ENCODE measurements at places on chromosomes 13 and 19. TPM values are rescaled to one million over a fixed set of nuclear protein-coding genes. Genes with fewer than 3 reads are reported as not detected.

DNA sequence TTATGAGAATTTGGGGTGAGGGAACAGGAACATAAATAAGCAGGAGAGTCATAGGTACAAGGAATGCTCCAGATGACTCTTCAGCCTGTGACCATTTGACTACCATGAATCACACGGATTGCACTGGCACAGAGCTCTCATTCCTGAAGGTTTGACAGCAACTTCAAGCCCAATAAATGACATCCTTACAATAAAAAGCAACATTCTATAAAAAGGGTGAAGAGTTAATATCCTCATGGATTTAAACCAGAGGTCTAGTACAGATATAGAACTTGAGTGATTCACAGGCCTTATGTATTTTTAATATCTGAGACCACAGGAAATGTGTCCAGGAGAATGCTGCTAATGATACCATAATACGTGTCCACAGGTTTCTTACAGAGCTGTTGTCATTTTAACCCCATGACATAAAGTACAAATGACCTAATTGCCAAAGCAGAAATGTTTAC lies 158.1 kb downstream of the IRS2 start:
- no peak overlapping the region for H3K4me3 ChIP-seq
- H3K27ac ChIP-seq = no peak overlapping the region
- no peaks in the 10 kb centered on the region for H3K36me3 ChIP-seq
- H3K27me3 ChIP-seq = no peaks in the 10 kb centered on the region
- no peak for DNase-seq
- H3K4me1 ChIP-seq = no peaks in the 10 kb centered on the region

- peak overlapping the region; percentile 59 for H3K27ac ChIP-seq
- H3K36me3 ChIP-seq = no peaks in the 10 kb centered on the region
- H3K4me3 ChIP-seq = peak overlapping the region; percentile 74
These were observed 82.3 kb downstream of the RNASEH2B start for GRCh38 chr13:50991579-50992521.

ZNF837 gene
- total RNA-seq = 1.1 TPM

DNA sequence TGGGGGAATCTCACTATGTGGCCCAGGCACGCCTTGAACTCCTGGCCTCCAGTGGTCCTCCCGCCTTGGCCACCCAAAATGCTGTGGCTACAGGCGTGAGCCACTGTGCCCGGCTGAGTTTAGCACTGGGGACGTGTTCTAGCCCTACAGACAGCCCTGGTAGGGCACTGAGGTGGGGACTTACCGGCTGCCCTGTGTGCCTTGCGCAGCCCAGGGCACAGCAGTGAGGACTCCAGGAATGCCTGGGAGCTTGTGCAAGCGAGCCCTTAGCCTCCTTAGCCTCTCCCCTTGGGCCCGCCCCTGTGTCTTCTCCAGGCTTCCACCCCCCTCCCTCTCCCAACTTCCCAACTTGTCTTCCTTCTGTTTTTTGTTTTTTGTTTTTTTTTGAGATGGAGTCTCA lies 21.0 kb downstream of the CCNE1 start:
- no peak overlapping the region for H3K4me3 ChIP-seq
- H3K36me3 ChIP-seq = no peaks in the 10 kb centered on the region
- H3K27me3 ChIP-seq = no peaks in the 10 kb centered on the region
- H3K4me1 ChIP-seq = peaks cover 48% of the 10 kb centered on the region
- peak overlapping the region; percentile 86 for H3K27ac ChIP-seq
- no peak for DNase-seq

DCLK1 gene
- not detected for total RNA-seq

CKM gene
- total RNA-seq = not detected

TMEM150B gene
- total RNA-seq = 2.1 TPM

GRCh38 chr13:72194523-72194922 lies 327.5 kb upstream of the DACH1 start:
- no peaks in the 10 kb centered on the region for H3K27me3 ChIP-seq
- no peak for DNase-seq
- no peak overlapping the region for H3K27ac ChIP-seq
- no peaks in the 10 kb centered on the region for H3K36me3 ChIP-seq

PDX1 gene
- not detected for total RNA-seq

GAPDHS gene
- not detected for total RNA-seq

TMPRSS9 gene
- 0.17 TPM for total RNA-seq

GRCh38 chr13:100835695-100836094 lies 161.1 kb upstream of the TMTC4 start:
- no peak overlapping the region for H3K4me3 ChIP-seq
- H3K4me1 ChIP-seq = no peaks in the 10 kb centered on the region
- no peaks in the 10 kb centered on the region for H3K36me3 ChIP-seq
- H3K27ac ChIP-seq = no peak overlapping the region
- no peaks in the 10 kb centered on the region for H3K27me3 ChIP-seq

- peaks cover 8% of the 10 kb centered on the region for H3K4me1 ChIP-seq
- no peak overlapping the region for H3K4me3 ChIP-seq
- H3K27me3 ChIP-seq = no peaks in the 10 kb centered on the region
- H3K36me3 ChIP-seq = no peaks in the 10 kb centered on the region
- DNase-seq = no peak
These were observed 10.8 kb downstream of the XPO4 start for GRCh38 chr13:20891768-20892167.

DNA sequence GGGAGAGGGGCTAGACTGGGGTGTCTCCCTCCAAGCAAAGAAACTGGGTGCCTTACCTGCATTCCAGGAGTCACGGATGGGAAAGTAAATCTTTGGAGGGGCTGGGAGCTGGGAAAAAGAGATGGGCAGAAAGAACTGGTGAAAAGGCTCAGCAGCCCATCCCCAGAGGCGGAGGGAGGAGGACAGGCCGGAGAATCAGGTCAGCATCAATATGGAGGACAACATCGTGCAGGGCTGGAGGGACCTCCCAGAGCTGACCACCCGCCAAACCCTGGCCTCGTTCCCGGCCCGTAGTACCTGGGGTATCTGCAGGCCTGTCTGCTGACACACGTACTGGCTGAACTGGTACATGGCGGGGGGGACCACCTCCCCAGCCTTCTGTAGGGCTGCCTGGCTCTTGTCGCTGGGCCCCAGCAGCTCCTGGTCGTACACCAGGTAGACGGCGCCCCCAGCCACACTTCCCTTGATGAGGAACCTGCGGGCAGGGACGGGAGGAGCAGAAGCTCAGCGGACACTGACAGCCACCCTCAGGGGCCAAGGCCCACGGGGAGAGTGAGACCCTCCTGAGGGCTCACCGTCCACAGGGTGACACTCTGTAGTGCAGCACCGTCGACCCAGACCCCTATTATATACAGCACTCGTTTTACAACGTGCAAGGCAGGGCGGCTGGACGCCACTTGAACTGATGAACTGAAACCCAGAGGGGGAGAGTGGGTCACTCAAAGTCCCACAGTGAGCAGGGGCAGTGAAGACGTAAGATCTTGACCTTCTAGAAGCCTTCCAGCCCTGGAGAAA lies 830 bp downstream of the MICOS13 start:
- no peak for DNase-seq
- H3K27ac ChIP-seq = peak overlapping the region; percentile 97
- H3K36me3 ChIP-seq = no peaks in the 10 kb centered on the region

ATP7B gene
- total RNA-seq = 1.4 TPM

ZNF626 gene
- total RNA-seq = 4.0 TPM

GRCh38 chr13:79997244-79997643 lies 343.7 kb downstream of the SPRY2 start:
- no peaks in the 10 kb centered on the region for H3K36me3 ChIP-seq
- DNase-seq = no peak
- no peaks in the 10 kb centered on the region for H3K4me1 ChIP-seq
- H3K27ac ChIP-seq = no peak overlapping the region
- no peak overlapping the region for H3K4me3 ChIP-seq

EPSTI1 gene
- total RNA-seq = 81.2 TPM

DNA sequence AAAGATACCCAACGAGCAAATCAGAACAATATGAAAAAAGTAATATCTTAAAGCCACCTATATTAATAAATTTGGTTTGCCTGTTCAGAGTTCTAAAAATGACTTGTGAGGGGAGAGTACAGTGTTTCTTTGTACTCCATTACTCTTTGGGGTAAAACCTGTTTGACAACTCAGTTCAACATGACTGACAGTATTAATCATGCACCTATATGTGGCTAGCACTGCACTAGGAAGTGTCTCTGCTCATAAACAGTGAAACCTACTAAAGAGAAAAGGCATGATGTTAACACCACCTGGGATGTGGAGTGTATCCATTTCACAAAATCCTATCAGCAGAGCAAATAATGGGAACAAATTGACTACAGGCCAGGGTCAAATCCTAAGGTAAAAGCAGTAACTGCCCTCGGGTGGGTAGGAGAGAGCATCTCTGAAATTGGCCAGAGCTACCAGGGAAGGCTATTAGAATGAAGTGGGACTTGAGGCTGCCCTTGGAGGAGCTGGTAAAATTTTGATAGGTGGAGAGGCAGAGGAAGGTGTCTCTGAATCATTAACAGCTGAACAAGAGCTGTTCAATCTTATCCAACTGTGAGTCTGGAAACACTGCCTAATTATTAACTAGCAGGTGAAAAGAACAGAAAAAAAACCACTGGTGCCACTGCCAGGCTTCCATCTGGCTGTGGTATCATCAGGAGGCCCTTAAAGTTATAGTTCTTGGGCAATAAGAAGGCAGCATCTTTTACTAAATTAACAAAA lies 365.1 kb downstream of the DNAJC15 start:
- H3K27me3 ChIP-seq = peaks cover 7% of the 10 kb centered on the region
- H3K27ac ChIP-seq = no peak overlapping the region
- H3K4me3 ChIP-seq = no peak overlapping the region
- H3K36me3 ChIP-seq = no peaks in the 10 kb centered on the region
- no peaks in the 10 kb centered on the region for H3K4me1 ChIP-seq

DNA sequence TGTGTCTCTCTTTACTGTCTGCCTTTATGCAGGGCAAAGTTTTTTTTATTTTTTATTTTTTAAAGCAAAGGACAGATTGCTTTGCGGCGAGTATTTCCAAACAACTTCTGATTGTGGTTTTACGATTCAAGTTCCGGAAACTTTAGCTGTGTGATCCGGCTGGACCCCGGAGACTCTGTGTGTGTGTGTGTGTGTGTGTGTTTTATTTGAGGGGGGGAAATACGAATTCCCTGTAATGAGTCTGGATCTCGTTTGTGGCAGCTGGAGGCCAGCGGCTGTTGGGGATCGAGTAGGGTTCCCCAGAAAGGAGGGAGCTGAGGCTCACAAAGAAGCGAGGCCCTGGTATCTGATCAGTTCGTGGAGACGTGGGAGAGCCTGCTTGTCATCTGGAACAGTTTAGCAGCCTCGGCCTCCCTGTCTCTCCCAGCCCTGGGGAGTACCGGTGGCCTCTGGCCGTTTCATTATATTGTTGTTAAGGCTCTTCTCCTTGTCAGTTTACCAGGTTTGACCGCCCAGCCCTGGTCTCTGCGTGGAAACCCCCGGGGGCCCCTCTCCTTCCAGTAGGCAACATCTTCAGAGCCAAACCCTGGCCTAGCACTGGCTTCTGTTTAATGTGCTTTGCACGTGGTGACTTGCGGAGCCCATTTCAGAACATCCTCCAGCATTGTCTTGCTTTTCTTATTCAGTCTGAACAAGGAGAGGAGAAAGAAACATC lies 1.3 kb downstream of the FARP1 start:
- peaks cover 16% of the 10 kb centered on the region for H3K27me3 ChIP-seq
- no peak overlapping the region for H3K4me3 ChIP-seq
- H3K36me3 ChIP-seq = no peaks in the 10 kb centered on the region
- H3K27ac ChIP-seq = no peak overlapping the region
- peaks cover 8% of the 10 kb centered on the region for H3K4me1 ChIP-seq
- DNase-seq = no peak

GRCh38 chr19:31144075-31144870 lies 205.0 kb downstream of the TSHZ3 start:
- no peaks in the 10 kb centered on the region for H3K4me1 ChIP-seq
- no peaks in the 10 kb centered on the region for H3K36me3 ChIP-seq
- H3K27ac ChIP-seq = no peak overlapping the region
- H3K27me3 ChIP-seq = no peaks in the 10 kb centered on the region

DNA sequence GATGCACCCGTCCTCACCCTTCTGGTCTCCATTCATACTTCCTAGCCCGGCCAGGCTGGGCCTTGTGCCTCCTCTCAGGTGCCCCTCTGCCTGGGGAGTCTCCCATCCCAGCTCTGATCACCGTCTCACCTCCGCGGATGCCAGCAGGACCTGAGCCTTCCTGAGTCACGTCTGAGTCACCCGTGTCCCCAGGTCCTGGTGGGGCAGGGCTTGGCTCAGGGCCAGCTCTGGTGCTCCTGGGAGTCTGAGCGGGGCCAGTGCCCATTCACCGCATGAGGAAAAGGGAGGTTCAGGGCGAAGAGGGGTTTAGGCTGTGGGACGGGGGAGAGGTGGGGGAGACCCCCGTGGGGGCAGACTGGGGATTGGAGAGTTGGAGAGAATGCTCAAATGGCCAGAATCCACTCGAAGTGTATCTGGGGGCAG lies 593 bp downstream of the ATP8B3 start:
- peak; percentile 53 for DNase-seq
- H3K36me3 ChIP-seq = peaks cover 2% of the 10 kb centered on the region
- peak overlapping the region; percentile 55 for H3K27ac ChIP-seq

PSG6 gene
- total RNA-seq = 0.37 TPM

GRCh38 chr13:107375701-107376340 lies 807.9 kb upstream of the ARGLU1 start:
- no peak overlapping the region for H3K27ac ChIP-seq
- H3K4me1 ChIP-seq = no peaks in the 10 kb centered on the region
- no peaks in the 10 kb centered on the region for H3K36me3 ChIP-seq
- no peak for DNase-seq
- H3K27me3 ChIP-seq = no peaks in the 10 kb centered on the region
- no peak overlapping the region for H3K4me3 ChIP-seq

LILRA1 gene
- not detected for total RNA-seq

DNA sequence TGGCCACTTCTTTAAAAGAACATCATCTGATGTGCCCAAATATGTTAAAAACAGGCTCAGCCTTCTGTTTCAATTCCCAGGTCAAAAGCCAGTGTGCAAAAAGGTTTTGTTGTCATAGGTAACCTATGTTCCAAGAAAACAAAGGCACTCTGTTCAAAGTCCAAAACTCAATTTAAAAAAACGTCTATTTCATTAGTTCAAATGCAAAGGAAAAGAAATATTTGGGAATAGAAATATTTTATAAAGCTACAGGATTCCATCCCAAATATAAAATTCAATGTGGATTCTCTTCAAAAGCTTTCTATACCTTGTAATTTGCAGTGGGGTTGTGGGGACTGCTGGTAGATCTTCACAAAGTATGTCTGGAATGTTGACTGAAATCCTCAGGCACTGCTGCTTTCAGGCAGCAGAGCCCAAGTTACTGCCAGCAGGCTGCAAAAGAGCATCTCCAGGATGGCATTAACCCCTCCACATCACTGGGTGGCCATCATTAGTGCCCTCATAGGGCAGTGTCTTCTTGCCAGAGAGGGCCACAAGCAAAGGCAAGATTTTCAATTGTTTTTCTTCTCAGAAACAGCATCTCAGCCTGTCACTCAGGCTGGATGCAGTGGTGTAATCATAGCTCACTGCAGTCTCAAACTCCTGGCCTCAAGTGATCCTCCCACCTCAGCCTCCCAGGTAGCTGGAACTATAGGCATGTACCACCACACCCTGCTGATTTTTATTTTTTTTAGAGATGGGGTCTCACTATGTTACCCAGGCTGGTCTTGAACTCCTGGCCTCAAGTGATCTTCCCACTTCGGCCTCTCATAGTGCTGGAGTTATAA lies 22.8 kb upstream of the STK24 start:
- DNase-seq = no peak
- peaks cover 8% of the 10 kb centered on the region for H3K27me3 ChIP-seq
- no peak overlapping the region for H3K27ac ChIP-seq
- H3K36me3 ChIP-seq = no peaks in the 10 kb centered on the region
- H3K4me1 ChIP-seq = no peaks in the 10 kb centered on the region

- DNase-seq = no peak
- no peak overlapping the region for H3K27ac ChIP-seq
- no peaks in the 10 kb centered on the region for H3K4me1 ChIP-seq
- no peak overlapping the region for H3K4me3 ChIP-seq
These were observed 41.9 kb upstream of the POSTN start for GRCh38 chr13:37640499-37640898.

GRCh38 chr13:107721125-107721869 lies 494.0 kb downstream of the LIG4 start:
- H3K4me3 ChIP-seq = no peak overlapping the region
- no peaks in the 10 kb centered on the region for H3K4me1 ChIP-seq
- H3K36me3 ChIP-seq = no peaks in the 10 kb centered on the region
- H3K27ac ChIP-seq = no peak overlapping the region
- no peak for DNase-seq

Data from CD4-positive, CD25-positive, alpha-beta regulatory T cell (primary cell).